ENCODE measurements at places on chromosomes 11 and 22.
A peak's percentile ranks its signal among the peaks of the same experiment; 100 is the strongest.

DNA sequence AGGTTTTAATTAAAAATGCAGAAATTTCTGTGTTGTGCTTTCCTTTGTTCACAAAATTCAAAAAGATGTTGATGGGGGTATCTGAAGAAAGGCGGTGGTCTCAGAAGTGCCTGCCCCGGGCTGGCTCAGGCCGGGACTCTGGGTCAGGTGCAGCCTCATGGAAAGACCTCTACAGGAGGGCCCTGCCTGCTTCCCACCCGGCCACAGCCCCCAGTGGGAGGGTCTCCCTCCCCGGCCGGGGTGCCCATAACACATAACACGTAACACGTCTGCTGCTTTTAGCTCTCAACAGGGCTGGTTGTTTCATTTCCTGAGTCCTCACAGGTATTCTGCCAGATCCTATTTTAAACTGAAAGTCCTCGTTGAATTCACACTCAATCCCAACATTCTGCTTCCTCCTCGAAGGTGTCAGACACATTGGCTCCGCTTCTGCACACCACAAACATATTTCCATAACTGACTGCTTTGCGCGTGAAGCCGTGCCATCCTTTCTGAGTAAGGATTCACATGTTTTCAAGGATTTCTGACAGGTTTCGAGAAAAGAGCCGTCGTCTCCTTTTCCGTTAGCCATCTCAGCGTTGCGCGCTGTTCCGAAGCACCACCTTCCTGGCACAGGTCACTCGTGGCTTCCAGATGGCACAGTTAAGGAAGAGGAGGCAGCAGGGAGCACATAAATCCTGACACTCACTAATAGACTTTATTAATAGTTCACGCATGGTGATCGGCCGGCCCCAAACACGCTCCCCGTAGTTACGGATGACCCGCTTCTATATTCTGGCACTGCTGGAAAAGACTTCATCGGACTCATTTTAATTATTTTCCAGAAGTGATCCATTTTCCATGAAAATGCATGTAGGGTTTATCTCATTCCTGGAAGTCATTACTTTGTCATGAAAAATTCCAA, 569.3 kb downstream of the BRD1 start:
- no peak for DNase-seq

DNA sequence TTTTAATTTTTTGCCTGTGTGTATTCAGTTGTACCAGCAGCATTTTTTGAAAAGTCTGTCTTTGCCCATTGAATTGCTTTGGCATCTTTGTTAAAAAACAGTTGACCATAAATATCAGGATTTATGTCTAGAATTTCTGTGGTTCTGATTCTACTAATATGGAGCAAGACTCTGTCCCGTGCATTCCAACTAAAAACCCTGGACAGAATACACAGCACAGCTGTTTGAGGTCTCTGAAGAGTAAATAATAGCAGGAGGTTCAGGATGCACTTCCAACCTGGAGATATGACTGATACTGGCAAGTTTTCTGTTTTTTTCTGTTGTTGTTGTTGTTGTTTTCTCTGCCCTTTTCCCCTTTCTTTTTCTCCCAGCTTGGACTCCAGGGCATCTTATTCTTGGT, 141.9 kb downstream of the TMEM135 start:
- DNase-seq = no peak

- no peak for DNase-seq
Measured at GRCh38 chr22:30569674-30570202, 4.7 kb downstream of the GAL3ST1 start.

GRCh38 chr11:70548976-70549375, 150.6 kb downstream of the CTTN start:
- DNase-seq = no peak

DNA sequence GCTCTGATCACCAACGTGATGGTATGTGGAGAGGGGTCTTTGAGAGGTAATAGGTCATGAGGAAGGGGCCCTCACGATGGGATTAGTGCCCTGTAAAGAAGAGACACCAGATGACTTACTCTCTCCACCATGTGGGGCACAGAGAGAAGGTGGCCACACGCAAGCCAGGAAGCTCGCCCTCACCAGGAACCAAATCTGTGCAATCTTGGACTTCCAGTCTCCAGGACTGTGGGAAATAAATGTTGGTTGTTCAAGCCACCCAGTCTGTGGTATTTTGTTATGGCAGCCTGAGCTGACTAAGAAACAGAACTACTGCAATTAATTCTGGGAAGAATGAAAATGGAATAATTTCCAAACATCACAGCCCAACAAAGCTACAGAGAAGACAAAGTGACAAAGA, 117.5 kb downstream of the SNX19 start:
- no peak for DNase-seq

DNA sequence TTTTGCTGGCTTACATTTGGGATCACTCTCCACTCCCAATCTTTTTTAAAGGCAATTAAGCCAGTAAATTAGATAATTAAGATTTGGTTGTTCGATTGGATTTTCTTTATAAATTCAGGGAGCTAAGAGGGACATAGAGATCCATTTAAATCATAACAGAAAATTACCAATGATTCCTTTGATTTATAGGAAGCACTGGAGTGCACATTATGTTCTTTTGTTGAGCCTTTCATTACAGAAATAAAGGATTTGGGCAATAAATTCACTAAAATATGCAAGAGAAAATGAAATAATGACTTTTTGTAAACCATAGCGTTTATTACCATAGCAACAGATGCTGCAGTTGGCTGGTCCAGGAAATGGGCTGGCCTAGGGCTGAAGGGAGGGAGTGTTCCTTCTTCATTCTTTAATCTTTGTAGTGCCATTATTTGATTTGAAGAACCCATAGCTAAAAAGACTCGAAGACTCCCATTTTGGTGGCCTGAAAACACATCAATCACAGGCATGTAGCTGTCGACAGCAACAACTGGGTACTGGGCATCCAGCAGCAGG, 73.0 kb downstream of the C2CD3 start:
- DNase-seq = no peak

- DNase-seq = no peak
Measured at GRCh38 chr11:33452836-33453624, 195.8 kb downstream of the HIPK3 start.

GRCh38 chr11:107577346-107577711, 11.8 kb upstream of the ALKBH8 start:
- no peak for DNase-seq

GRCh38 chr22:41648432-41648831, 27.3 kb downstream of the XRCC6 start:
- DNase-seq = no peak

DNA sequence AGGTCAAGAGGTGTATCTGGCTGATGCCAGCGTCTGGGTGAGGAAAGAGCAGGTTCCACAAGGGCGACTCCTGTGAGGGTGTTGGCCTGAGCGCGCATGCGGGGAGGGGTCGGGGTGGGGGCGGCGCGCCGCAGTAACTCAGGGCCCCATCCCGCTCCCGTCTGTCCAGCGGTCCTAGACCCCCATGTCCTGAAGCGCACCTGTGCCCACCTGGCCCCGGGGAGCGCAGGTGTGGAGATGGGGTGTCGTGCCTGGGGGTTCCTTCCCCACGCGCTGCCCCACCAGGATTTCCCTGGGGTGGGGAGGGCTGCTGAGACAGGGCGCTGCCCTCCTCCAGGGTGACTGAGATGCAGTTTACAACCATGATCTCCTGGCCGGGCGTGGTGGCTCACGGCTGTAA, 20.9 kb downstream of the RNH1 start:
- no peak for DNase-seq

DNA sequence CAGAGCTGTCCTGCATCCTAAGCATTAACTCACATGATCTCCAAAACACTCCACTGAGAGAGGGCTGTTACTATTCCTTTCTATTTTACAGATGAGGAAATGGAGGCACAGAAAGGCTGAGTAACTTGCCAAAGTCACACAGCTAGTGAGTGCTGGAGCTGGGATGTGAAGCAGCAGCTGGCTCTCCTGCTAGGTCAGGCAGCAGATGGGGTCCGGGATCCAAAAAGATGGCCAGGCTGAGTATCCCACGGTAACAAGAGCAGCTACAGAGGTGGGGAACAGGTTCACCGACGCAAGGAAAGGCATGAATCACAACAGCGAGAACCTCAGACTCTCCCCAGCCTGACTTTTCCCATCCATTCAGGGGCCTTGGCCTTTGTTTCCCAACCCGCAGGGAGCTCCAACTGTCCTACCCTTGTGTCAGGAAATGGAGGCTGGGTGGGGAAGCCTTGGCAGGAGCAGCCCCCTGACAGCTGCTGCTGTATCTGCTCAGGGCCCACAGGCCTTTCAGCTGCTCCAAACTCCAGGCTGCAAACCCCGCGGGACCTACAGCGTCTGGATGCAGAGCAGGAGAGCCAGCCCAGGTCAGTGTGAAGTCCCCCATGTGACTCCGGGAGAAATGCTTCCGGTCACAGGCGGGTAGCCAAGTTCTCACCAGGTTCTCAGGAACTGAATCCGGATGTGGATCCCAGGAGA, 29.5 kb downstream of the DKK3 start:
- DNase-seq = peak; percentile 29

DNA sequence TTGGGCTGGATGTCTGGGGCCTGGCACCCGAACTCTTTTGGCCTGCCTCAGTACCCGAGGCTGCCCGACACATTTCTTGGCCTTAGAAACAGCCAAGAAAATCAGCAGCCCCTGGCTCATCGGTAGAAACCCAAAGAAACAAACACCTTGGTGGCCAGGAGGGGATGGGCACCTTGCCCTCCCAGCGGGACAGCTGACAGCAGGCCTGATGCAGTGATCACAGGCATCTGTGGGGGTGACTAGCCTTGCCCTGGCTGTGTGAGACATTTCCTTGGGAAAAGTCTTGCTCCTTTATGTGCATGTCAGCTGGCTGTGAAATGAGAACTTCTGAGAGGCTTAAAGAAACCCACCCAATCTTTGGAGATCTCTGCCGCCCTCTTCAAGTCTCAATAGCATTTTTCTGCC, 60.9 kb downstream of the SMIM38 start:
- no peak for DNase-seq

- DNase-seq = peak; percentile 97
Measured at GRCh38 chr11:71787098-71787823, 45.7 kb upstream of the DEFB108B start.

DNA sequence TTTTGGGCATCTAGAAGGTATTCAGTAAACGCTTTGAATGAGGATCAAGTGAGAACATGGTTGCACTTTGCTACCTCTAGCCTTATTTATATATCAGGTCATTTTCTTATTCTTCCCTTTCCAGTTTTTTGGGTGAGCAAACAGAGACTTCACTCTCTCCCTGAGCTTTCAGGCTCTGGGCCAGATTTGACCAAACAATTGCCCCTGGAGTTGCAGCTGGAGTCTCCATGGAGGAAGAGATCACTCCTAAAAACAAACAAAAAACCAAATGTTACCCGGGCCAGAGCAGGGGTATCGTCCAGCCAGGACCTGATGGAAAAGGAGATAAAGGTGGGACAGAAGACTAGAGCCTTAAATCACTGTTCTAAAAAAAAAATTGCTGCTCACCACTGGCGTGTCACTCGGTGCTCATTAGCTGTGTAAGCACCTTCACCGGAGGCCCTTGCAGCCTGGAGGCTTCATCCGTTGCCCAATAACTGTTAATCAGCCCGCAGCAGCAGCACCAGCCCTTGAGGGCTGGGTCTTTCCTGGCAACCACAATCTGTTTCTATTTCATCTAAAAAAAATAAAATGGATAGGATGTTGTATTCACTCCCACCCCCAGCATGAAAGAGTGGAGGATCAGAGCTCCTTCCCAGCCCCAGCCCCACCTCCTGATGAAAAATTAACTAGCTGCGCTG, 125.0 kb downstream of the PKNOX2 start:
- no peak for DNase-seq

GRCh38 chr11:42589286-42589685, 722.5 kb upstream of the API5 start:
- DNase-seq = no peak

GRCh38 chr11:33933602-33934001, 41.7 kb upstream of the LMO2 start:
- DNase-seq = no peak

GRCh38 chr11:8276528-8276927, 12.8 kb upstream of the LMO1 start:
- DNase-seq = no peak

- DNase-seq = no peak
Measured at GRCh38 chr11:36093548-36093947, 149.7 kb downstream of the LDLRAD3 start.

DNA sequence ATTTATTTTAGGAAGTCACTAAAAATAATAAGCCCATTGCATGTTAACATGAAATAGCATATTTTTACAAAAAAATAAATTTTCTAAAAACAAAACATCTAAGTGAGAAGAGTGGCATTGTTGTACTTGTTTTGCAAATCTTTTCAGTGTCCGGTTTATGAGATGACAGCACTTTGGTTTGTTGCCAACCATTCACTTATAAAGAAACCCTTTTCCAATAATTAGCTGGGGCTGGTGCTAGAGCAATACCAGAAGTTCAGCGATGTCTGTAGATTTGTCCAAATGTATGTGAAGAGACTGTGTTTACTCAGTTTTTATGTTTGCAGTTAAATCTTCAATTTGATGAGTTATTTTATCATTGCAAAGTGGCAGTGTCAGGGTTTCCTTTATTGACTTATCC, 22.1 kb upstream of the KRTAP5-7 start:
- no peak for DNase-seq

- no peak for DNase-seq
Measured at GRCh38 chr22:21940521-21940920, 12.1 kb downstream of the PPM1F start.

DNA sequence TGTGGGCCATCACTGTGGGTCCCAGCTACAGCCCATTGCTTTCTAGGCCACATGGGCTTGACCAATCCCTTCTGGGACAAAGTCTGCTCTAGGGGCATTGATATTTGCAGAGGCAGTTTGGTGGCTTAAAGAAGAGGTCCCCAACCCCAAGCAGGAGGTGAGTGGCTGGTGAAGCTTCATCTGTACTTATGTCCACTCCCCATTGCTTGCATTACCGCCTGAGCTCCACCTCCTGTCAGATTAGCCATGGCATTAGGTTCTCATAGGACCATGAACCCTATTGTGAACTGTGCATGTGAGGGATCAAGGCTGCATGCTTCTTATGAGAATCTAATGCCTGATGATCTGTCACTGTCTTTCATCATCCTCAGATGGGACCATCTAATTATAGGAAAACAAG, 54.4 kb upstream of the CADM1 start:
- DNase-seq = no peak

- no peak for DNase-seq
Measured at GRCh38 chr11:30244265-30244664, 13.5 kb downstream of the FSHB start.

GRCh38 chr11:67279589-67280340, 9.3 kb upstream of the ANKRD13D start:
- DNase-seq = no peak

DNA sequence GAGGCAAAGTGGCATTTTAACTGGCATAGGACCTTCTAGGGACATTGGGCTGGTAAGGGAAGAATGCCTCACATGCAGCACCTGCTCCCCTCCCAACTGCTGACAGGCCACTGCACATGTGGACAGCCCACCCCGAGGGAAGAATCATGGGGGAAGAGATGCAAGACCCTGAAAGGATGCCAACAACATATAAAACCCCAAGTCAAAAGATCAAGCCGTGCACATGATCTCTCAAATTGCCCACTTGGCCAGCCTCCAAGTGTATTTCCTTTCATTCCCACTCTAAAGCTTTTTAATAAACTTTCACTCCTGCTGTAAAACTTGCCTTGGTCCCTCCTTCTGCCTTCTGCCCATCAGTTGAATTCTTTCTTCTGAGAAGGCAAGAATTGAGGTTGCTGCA, 947.8 kb upstream of the CCDC90B start:
- no peak for DNase-seq

All from left renal cortex interstitium (tissue), 4 donors.